Heart left ventricle (tissue), 16 donors: ENCODE measurements at places on chromosomes 1 and 21. TPM values are rescaled to one million over a fixed set of nuclear protein-coding genes. Genes with fewer than 3 reads are reported as not detected.

GRCh38 chr1:203629507-203630082, 3.0 kb downstream of the ATP2B4 start:
- DNase-seq = peak; percentile 78
- peak overlapping the region; percentile 91 for H3K27ac ChIP-seq
- H3K36me3 ChIP-seq = no peaks in the 10 kb centered on the region
- H3K27me3 ChIP-seq = no peaks in the 10 kb centered on the region
- peaks cover 53% of the 10 kb centered on the region for H3K4me1 ChIP-seq

The LCE2C gene
- total RNA-seq = not detected

DNA sequence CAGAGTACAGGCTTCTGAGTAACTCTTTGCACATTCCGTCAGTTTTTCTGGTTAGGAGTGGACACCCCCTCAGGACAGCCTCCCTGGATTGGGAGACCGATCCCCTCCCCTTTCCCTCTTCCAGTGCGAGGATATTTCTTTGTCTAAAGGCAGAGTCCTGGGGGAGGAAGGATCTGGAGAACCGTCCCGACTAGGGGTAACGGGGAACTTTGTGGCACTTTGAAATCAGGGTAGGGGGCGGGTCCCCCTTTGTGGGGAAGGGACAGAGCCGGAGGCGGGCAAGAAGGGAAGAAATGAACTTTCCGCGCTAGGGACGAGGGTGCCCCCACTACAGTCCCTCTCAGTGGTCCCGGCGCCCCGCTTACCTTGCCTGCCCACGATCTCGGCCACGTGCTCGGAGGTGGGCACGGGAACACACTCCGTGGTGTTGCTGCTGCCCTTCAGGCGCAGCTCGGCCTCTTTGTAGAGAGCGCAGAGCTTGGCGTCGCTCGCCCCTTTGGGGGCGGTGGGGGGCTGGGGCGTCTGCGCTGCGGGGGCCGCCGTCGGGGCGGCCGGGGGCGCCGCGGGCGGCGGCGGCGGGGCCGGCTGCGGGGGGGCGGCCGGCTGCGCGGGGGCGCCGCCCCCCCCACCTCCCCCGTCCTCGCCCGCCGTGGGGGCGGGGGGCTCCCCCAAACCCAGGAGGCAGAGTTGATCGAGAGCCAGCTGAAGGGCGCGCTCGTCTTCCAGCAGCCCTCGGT, 917 bp downstream of the MEX3A start:
- DNase-seq = no peak
- peaks cover 6% of the 10 kb centered on the region for H3K4me1 ChIP-seq
- no peak overlapping the region for H3K4me3 ChIP-seq
- H3K36me3 ChIP-seq = no peaks in the 10 kb centered on the region

GRCh38 chr1:29690156-29690555, 453.8 kb downstream of the PTPRU start:
- H3K36me3 ChIP-seq = no peaks in the 10 kb centered on the region
- no peaks in the 10 kb centered on the region for H3K4me1 ChIP-seq
- H3K4me3 ChIP-seq = no peak overlapping the region
- peaks cover 4% of the 10 kb centered on the region for H3K27me3 ChIP-seq
- DNase-seq = no peak

GRCh38 chr21:15084668-15085067, 19.9 kb upstream of the NRIP1 start:
- no peak overlapping the region for H3K4me3 ChIP-seq
- DNase-seq = no peak
- no peaks in the 10 kb centered on the region for H3K36me3 ChIP-seq
- H3K27me3 ChIP-seq = no peaks in the 10 kb centered on the region

DNA sequence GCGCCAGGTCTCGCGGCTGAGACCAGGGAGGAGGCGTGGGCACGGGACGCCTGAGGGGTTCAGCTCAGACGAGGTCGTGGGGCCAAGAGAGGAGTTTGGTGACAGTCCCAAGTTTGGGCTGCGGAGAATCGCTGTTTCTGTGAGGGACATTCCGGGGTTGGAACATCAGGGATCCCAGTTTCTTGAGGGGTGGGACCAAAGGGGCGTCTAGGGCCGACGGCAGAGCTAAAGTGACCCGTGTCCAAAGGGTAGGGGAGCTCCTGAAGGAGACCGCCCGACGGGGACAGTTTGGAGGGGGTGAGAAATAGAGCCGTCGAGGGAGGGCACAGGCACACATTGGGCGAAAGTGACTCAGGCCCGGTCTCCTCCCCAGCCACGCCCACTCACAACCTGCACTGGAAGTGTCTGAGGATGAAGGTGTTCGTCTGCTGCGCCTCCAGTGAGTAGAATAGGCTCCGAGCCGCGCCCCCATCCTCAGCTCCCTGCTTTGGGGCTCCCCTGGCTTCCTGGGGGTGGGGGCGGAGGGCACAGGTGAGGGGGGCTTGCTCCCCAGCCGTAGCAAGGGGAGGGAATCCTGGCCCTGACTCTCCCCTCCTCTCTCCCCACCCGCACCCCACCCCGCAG, 7.0 kb downstream of the EFNA3 start:
- DNase-seq = peak; percentile 70
- peaks cover 38% of the 10 kb centered on the region for H3K27me3 ChIP-seq
- H3K27ac ChIP-seq = peak overlapping the region; percentile 85
- H3K36me3 ChIP-seq = no peaks in the 10 kb centered on the region

The DRAM2 gene
- total RNA-seq = 40.0 TPM

The NPR1 gene
- 15.1 TPM for total RNA-seq

- H3K27me3 ChIP-seq = no peaks in the 10 kb centered on the region
- no peak for DNase-seq
- no peak overlapping the region for H3K27ac ChIP-seq
- no peak overlapping the region for H3K4me3 ChIP-seq
- H3K4me1 ChIP-seq = no peaks in the 10 kb centered on the region
Observed at GRCh38 chr1:209349363-209350308, 233.9 kb upstream of the CAMK1G start.

GRCh38 chr1:15797614-15798390, 9.6 kb downstream of the UQCRHL start:
- peaks cover 25% of the 10 kb centered on the region for H3K4me1 ChIP-seq
- no peak overlapping the region for H3K4me3 ChIP-seq
- no peaks in the 10 kb centered on the region for H3K27me3 ChIP-seq
- H3K27ac ChIP-seq = no peak overlapping the region
- no peak for DNase-seq

GRCh38 chr1:54371038-54371941, 34.9 kb downstream of the SSBP3 start:
- peak overlapping the region; percentile 43 for H3K27ac ChIP-seq
- no peak for DNase-seq
- no peaks in the 10 kb centered on the region for H3K36me3 ChIP-seq
- H3K4me3 ChIP-seq = no peak overlapping the region

GRCh38 chr1:84827976-84828375, 65.0 kb downstream of the LPAR3 start:
- no peak for DNase-seq
- H3K27me3 ChIP-seq = no peaks in the 10 kb centered on the region
- H3K36me3 ChIP-seq = no peaks in the 10 kb centered on the region
- H3K4me3 ChIP-seq = no peak overlapping the region
- no peak overlapping the region for H3K27ac ChIP-seq
- H3K4me1 ChIP-seq = peaks cover 5% of the 10 kb centered on the region

DNA sequence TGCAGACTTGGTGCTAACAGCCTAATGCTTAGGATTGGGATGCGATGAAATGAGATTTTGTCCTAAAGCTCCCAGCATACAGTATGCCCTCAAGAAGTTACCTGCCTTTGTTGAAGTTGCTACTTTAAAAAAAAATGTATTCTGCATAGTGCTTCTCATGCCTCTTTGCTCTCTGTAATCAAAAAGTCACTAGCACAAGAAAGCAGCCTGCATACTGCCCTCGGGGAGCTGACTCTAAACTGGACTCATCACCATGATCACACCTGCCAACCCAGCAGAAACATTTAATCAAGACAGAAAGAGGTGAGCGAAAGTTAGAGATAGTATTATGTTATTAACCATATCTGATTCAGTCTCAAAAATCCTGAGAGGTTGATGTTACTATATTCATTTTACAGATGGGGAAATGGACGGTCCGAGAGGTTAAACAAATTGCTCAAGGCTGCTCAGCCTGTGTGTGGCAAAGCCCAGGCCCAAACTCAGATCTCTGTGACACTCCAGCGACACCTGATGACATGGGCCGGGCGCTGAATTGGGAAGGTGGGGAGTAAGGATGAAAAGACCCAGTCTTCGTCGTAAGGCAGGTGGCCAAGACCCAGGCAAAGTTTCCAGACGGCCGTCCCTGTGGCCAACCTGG, 1.1 kb downstream of the BATF3 start:
- no peak for DNase-seq
- no peaks in the 10 kb centered on the region for H3K36me3 ChIP-seq
- peaks cover 5% of the 10 kb centered on the region for H3K27me3 ChIP-seq

DNA sequence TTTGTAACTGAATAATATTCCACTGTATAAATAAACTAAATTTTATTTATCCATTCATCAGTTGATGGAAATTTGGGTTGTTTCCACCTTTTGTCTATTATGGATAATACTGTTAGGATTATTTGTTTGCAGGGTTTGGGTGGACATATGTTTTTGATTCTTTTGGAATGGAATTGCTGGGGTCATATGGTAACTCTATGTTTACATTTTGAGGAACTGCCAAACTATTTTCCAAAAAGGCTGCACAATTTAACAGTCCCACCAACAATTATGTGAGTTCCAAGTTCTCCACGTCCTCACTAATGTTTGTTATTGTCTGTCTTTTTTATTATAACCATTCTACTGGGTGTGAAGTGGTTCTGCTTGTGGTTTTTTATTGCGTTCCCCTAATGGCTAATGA, 4.3 kb upstream of the SERBP1 start:
- H3K4me1 ChIP-seq = peaks cover 18% of the 10 kb centered on the region
- H3K36me3 ChIP-seq = no peaks in the 10 kb centered on the region
- H3K4me3 ChIP-seq = no peak overlapping the region
- peak overlapping the region; percentile 9 for H3K27ac ChIP-seq
- H3K27me3 ChIP-seq = no peaks in the 10 kb centered on the region
- DNase-seq = no peak

The C1QC gene
- 61.4 TPM for total RNA-seq

- H3K4me1 ChIP-seq = peaks cover 23% of the 10 kb centered on the region
- no peak overlapping the region for H3K4me3 ChIP-seq
- H3K36me3 ChIP-seq = no peaks in the 10 kb centered on the region
- no peak for DNase-seq
- no peaks in the 10 kb centered on the region for H3K27me3 ChIP-seq
Observed at GRCh38 chr1:147750618-147751217, 9.7 kb downstream of the GJA5 start.

- H3K36me3 ChIP-seq = no peaks in the 10 kb centered on the region
- no peak overlapping the region for H3K4me3 ChIP-seq
- no peak for DNase-seq
- no peaks in the 10 kb centered on the region for H3K4me1 ChIP-seq
- H3K27me3 ChIP-seq = no peaks in the 10 kb centered on the region
- H3K27ac ChIP-seq = no peak overlapping the region
Observed at GRCh38 chr1:64029037-64029436, 174.4 kb upstream of the UBE2U start.

DNA sequence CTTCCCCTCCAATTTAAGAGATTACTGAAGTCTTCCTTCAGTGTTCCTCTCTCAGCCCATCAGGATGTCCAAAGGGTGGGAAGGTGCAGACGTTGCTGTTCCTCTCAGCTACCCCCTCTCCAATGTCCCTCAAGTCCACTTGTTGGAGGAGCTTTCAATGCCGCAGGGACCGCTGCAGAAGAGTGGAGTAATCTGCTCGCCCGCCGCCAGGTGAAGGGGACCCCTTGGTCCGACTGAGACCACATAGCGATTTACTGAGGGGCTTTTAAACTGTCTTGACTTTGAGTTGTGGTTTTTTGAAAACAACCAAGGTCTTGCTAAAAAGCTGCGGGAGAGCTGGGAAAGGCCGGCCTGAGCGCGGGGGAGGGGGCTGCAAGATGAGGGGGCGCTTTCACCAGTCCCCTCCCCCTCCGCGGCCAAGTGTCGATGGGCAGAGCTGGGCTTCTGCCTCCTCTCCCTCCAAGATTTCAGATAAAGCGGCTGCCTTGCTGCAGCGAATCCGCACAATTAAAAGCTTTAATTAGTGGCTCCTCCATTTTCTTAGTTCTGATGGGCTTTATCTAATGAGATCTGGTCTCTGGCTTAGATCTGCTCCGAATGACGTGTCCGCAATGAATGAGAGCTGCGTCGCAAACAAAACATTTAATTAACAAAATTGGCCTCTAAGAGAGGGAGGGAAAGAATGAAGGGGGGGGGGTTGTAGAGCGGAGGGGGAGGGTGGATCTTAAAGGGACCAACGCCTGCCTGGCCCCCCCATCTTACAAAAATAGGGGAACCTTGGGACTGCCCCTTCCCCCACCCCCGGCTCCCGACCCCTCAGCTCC, 5.9 kb downstream of the LMO4 start:
- H3K4me3 ChIP-seq = peak overlapping the region; percentile 78
- DNase-seq = no peak
- H3K4me1 ChIP-seq = peaks cover 58% of the 10 kb centered on the region
- peak overlapping the region; percentile 82 for H3K27ac ChIP-seq
- no peaks in the 10 kb centered on the region for H3K27me3 ChIP-seq
- peaks cover 4% of the 10 kb centered on the region for H3K36me3 ChIP-seq

The PLA2G2F gene
- not detected for total RNA-seq

- no peaks in the 10 kb centered on the region for H3K27me3 ChIP-seq
- H3K27ac ChIP-seq = peak overlapping the region; percentile 45
- peaks cover 21% of the 10 kb centered on the region for H3K4me1 ChIP-seq
- no peak overlapping the region for H3K4me3 ChIP-seq
- no peak for DNase-seq
Observed at GRCh38 chr1:28456078-28456477, 49.8 kb upstream of the RCC1 start.

DNA sequence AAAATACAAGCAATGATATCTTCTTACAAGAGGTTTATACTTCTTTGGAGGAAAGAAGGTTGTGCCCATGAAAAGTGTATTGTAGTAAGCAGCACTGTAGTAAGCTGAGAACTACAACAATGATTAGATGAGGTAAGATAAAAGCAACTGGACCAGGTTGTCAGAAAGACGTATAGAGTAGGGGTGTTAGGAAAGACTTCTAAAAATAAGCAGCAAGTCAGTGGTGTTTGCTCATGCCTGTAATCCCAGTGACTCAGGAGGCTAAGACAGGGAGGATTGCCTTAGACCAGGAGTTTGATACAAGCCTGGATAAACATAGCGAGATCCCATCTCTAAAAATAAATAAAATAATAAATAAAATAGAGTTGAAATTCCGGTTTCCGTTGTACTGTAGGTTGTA, 4.3 kb upstream of the OR10X1 start:
- DNase-seq = no peak
- H3K36me3 ChIP-seq = no peaks in the 10 kb centered on the region
- no peak overlapping the region for H3K27ac ChIP-seq
- H3K27me3 ChIP-seq = no peaks in the 10 kb centered on the region
- H3K4me3 ChIP-seq = no peak overlapping the region
